ENCODE measurements at places on chromosomes 5 and 9.

DNA sequence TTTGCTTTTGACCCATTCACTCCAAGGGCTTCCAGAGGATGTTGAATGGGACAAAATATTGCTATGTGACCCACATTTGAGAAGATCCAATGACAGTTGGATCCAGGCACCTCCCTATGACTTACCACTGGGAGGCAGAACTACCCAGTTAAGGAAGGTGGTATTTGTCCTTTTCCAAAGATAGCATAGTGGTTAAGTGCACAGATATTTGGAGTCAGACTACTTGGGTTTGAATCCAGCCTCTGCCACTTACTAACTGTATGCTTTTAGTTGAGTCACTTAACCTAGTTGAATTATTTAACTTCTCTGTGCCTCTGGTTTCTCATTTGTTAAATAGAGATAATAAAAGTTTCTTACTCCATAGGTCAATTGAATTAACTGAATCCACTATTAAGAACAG is 74.5 kb upstream of the PALM2AKAP2 start:
- no peak for DNase-seq

GRCh38 chr5:146073239-146073900 is 32.0 kb downstream of the PLAC8L1 start:
- DNase-seq = no peak

GRCh38 chr5:37184748-37185364 is 64.3 kb downstream of the CPLANE1 start:
- no peak for DNase-seq

DNA sequence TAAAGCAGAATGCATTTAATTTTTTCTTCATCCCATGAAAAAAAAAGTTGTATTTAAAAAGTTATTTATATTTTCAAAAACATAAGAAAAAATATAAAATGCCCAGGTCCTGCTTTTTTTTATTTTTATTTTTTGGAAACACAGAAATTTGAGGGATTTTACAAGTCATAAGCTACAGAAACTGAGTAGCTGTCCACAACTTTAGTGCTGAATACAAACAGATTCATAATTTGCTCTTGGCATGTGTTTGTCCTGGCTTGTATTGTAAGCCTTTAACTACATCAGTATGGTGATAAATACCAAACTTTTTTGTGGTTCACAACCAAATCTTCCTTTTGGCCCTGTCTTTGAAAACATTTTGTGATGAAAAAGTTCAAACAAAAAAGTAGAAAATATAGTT is 7.5 kb upstream of the PLCXD3 start:
- no peak for DNase-seq

GRCh38 chr5:96228408-96228807 is 204.6 kb downstream of the PCSK1 start:
- DNase-seq = no peak
